ENCODE measurements at places on chromosomes 2 and 18.

GRCh38 chr2:45652090-45653031 lies 886 bp downstream of the PRKCE start:
- DNase-seq = peak; percentile 28

- peak; percentile 19 for DNase-seq
Observed at GRCh38 chr2:46535360-46535759, 56.0 kb downstream of the TMEM247 start.

GRCh38 chr18:79753391-79753851 lies 44.3 kb upstream of the KCNG2 start:
- no peak for DNase-seq

GRCh38 chr2:171530378-171530777 lies 8.1 kb downstream of the CYBRD1 start:
- no peak for DNase-seq

- DNase-seq = no peak
Observed at GRCh38 chr18:10197097-10197496, 257.3 kb upstream of the APCDD1 start.

- DNase-seq = no peak
Observed at GRCh38 chr2:62089658-62090057, 106.3 kb upstream of the B3GNT2 start.

DNA sequence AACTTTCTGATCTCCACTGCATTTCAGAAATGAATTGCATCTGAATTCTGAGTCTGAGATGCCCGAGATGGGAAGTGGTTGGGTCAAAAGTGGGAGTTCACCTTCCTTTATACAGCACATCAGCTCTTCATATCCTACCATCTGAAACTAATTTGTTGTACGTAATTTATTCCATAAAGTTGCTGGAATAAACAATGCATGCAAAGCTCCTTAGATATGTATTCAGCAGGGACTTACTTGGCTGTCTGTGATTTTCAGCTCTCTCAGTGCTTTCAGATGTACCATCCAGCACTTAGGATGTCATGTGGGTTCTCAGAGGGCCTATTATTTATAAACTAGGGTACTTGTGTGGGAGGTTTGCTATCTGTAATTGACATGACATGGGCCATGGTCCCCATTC lies 46.9 kb upstream of the EFEMP1 start:
- no peak for DNase-seq

GRCh38 chr18:66005831-66006588 lies 255.2 kb downstream of the CDH7 start:
- no peak for DNase-seq

- no peak for DNase-seq
Observed at GRCh38 chr2:39796134-39796533, 17.1 kb upstream of the THUMPD2 start.

- no peak for DNase-seq
Observed at GRCh38 chr18:37672001-37672400, 106.4 kb upstream of the CELF4 start.

- no peak for DNase-seq
Observed at GRCh38 chr2:20115902-20116301, 64.5 kb upstream of the LAPTM4A start.

DNA sequence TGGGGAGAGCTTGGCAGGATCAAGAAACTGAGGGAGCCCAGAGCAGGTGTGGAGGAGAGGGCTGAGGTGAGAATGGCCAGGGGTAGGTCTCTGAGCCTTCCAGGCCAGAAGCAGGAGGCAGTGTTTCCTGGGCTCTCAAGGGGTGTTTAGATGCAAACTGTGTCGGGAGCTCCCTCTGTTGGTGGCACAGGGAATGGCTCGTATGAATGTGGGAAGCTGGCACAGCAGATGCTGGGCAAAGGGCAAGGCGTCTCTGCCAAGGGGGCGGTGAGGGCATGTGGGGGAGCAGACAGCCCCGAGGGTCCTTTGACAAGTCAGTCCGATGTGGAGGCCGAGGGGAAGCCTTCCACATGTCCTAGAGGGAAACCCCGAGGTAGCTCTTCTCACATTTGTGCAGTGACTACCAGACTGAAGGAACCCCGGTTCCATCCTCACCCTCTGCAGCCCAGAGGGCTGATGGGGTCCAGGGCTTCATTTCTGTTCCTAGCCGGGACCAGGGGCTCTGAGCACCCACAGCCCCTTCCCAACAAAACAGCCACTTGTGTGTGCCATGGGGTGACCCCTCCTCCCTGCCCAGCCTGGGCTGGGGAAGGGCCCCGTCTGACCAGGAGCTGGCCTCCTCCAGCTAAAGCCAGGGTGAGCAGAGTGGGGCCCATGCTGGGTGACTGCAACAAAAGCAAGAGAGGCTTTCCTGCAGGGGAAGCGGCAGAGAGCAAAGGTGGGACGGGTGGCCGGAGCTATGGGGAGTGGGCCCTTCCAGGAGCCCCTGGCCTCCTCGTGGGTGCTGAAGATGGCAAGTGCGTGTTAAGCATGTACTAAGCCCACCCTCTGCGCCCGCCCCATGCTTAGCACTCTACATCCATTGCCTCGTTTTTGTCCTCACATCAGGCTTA lies 103.4 kb downstream of the SEPTIN10 start:
- peak; percentile 71 for DNase-seq

DNA sequence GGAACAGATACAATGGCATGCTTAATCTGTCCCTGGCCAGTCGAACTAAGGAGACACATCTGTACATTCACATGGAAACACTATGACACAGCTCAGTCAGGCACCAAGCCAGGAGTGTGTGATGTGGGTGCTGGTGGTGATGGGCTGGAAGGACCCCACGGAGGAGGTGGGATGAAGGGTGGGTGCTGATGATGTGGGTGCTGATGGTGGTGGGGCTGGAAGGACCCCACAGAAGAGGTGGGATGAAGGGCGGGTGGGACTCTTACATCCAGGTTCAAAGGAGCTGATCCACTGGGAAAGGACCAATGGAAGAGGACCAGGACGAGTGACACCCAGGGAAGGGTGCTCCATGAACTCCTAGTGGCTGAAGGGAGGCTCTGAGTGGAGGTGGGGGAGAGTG lies 34.8 kb upstream of the ACAA2 start:
- DNase-seq = no peak

DNA sequence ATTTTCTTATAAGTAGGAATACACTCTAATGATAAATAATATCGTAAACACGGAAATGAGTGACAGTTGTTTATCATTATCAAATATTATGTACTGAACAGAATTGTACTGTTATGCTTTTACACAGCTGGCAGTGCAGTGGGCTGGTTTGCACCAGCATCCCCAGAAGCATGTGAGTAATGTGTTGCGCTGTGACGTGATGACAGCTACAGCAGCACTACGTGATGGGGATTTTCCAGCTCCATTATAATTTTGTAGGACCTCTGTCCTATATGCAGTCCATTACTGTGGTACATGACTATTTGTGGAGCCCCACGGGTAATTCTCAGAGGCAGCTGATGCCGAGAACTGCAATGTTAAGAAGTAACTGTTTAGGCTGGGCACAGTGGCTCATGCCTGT lies 77.3 kb upstream of the ATG16L1 start:
- DNase-seq = no peak

GRCh38 chr2:221465776-221466175 lies 106.3 kb downstream of the EPHA4 start:
- no peak for DNase-seq

GRCh38 chr2:194166818-194167217 lies 1490.2 kb upstream of the SLC39A10 start:
- no peak for DNase-seq
